ENCODE measurements at places on chromosomes 6 and 20.

- no peak for DNase-seq
Observed at GRCh38 chr6:112980676-112981075, 633.5 kb downstream of the RFPL4B start.

GRCh38 chr6:71737953-71738352, 148.4 kb upstream of the RIMS1 start:
- DNase-seq, result no peak

DNA sequence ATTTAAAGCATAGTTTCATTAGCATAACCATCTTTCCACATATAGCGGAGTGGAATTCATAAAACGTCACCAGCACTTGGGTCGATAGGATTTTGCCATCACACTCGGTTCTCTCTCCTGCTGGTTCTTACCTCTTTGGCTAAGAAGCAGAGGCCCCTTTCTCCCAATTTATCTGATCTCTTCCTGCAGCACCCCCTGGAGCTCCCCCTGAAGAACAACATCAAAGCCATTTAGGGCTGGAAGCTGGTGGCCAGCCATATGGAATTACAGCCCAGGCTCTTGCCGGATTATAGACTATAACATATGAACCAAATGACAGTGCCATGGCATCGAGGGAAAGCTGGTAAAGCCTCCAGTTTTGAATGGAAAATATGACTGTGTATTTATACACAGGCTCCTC, 6.4 kb upstream of the KIF6 start:
- DNase-seq, result no peak

DNA sequence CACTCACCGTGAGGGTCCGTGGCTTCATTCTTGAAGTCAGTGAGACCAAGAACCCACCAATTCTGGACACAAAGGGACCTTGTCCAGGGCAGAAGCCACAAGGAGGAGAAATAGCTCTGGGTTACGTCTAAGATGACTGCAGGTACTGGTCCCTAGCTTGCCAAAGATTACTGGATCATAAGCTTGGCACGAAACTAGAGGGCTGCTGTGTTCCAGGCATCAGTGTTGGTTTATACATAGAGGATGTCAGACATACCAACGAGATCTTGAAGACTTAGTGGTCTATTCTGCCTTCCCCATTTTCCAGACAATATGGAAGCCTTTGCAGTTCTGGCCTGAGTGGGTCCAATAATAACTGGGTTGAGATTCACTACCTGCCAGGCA, 175.7 kb downstream of the TBX18 start:
- DNase-seq, result no peak

DNA sequence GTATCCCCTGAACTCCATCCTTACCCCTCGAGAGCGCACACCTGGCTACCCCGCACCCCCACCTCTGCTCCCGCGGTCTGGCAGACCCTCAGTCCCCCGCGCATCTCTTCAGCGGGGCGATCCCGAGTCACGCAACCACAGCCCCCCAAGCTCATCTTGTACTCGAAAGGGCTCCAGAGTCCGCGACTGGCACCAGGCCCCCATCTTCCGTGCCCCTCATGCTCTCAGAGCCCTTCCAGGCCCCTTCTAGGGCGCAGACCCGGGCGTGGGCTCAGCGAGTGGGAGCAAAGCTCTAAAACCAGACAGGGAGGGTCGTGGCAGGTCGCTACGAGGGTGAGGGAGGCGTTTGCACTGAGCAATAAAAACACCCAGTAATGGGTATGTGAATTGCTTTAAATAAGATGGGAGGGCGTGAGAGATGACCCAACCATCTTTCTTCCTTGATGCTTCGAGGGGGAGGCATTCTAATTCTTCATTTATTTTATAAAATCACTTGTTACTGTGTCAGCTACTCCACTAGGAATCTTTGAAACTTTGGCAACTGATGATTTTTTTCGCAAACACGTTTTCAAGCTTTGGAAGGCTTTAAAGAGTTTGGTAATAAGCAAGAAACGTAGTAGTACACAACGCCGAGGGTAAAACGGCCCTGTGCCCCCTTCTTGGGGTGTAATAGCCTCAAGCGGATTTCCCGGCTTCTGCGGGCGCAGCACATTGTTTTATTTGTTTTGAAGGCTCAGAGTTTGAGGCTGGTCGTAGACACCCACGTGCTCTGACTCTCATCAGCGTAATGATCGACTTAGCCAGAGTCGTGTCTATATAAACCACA, 42.6 kb upstream of the SUPT3H start:
- DNase-seq, result peak; percentile 40

DNA sequence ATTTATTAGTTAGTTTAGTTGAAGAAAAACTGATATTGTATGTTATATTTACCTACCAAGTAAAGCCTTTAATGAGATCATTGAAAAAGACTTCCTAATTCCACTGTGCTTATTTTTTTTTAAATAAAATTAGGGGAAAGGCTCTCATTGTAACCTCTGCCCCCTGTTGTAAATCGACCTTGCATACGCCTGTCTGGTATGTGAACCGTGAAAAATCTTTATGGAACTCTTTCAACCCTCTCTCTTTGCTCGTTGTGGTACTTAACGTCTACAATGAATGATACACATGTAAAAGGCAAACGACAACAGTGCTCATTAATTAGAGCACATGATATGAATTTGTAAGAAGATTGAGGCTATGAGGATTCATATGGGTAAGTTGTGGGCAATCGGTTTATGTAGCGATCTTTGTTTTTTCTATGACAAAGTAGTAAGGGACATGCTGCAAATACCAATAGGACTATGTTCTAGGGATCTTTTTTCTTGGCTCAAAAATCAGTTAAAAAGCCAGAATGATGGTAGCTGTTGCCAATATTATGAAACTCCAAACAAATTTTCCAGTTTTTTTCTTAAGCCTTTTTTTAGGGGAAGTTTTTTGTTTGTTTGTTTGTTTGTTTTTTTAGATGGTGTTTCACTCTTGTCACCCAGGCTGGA, 119.0 kb upstream of the MCHR2 start:
- DNase-seq, result peak; percentile 46
